ENCODE measurements at places on chromosomes 3 and 15. TPM values are rescaled to one million over a fixed set of nuclear protein-coding genes. Genes with fewer than 3 reads are reported as not detected.
A peak's percentile ranks its signal among the peaks of the same experiment; 100 is the strongest.

- H3K27me3 ChIP-seq = no peaks in the 10 kb centered on the region
- H3K36me3 ChIP-seq = no peaks in the 10 kb centered on the region
- no peak overlapping the region for H3K4me3 ChIP-seq
Measured at GRCh38 chr3:23996095-23996524, 51.0 kb downstream of the NR1D2 start.

DNA sequence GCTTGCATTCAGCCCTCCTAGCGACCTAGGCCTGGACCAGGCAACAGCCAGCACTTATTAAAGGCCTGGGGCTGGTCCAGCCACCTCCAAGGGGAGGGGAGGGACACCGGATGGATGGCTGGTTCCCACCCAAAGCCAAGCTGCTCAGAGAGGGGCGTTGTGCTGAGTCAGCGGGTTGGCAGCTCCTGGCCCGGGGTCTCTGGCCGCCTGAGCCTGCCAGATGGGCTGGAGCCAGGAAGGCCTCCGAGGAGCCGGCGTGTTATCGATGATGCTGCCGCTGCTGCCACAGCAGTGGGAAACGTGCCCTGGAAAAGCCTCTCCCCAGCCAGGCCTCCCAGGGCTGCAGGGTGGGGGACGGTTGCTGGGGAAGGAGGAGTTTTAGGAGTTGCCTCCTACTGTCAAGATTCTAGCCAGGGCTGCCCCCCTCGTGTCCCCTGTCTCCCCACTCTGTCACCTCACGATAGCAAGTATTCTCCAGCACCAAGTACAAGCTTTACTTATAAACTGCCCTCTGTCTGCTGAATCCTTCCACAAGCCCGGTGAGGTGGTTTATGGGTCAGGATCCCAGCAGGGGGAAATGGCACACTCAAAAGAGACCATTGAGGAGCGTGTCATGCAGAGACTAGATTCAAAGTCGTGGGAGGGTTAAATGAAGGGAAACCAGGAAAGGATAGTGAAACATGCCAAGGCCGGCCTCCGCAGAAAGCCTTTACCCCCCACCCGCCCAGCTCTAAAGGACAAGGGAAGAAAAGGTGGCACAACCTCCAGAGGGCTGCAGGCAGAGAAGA is 43.2 kb upstream of the TSEN2 start:
- no peak overlapping the region for H3K4me3 ChIP-seq
- peaks cover 16% of the 10 kb centered on the region for H3K4me1 ChIP-seq
- DNase-seq = no peak
- H3K27ac ChIP-seq = peak overlapping the region; percentile 87

Gene MST1R
- total RNA-seq = 2.6 TPM

Gene LRRC34
- 10.1 TPM for total RNA-seq

Gene SNRPN
- 126 TPM for total RNA-seq

All from neural crest cell (in vitro differentiated cells).